Stomach (tissue), 19 donors: ENCODE measurements at places on chromosomes 3 and 15. TPM values are rescaled to one million over a fixed set of nuclear protein-coding genes. Genes with fewer than 3 reads are reported as not detected.

DNA sequence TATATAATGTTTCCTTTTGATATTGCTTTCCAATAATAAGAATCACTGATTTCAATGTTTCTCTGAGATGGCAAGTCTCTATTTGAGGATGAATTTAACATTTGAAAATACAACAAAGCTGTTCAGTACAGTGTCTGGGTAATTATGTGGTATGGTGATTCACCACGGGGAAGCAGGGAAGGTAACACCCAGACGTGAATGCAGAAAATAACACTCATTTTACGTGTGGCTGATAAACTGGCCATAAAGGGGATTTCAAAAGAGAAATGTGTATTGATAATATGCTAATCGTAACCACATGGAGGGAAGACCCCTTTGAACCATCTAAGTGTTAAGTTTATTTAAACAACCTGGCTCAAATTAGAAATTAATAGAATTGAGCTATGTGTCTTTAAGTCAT, 344.6 kb downstream of the GRM7 start:
- H3K27ac ChIP-seq, result no peak overlapping the region
- H3K4me3 ChIP-seq, result peak overlapping the region; percentile 35
- no peaks in the 10 kb centered on the region for H3K27me3 ChIP-seq
- DNase-seq, result no peak

DNA sequence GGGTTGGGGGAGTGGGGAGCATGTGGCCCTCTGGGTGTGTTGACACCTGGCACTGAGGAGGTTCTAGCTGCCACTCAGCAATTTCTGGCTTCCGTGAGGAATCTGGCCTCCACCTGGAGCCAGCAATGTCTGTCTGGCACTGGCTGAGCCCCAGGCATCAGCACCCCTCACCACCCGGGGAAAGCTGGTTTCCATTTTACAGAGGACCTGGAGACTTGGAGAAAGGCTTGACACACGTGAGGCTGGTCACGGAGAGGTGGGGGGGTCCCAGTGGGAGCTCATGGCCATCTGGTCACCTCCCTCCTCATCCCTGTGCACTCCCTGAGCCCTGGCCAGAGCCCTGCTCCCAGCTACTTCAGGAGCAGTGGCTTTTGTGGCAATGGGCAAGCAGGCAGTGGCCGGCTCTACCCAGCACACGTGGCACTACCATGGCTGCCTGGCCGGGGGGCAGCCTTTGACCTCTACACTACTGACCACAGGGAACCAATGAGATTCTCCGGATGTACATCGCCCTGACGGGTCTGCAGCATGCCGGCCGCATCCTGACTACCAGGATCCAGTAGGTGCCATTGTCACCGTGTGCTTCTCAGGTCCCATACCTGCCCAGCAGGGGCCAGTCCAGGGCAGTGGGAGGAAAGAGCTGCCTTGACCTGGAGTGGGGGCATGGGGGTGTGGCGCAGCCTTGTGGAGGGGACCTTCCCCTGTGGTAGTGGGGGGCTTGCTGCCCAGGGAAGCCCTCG, 28.5 kb downstream of the ACAD9 start:
- no peak for DNase-seq
- no peak overlapping the region for H3K4me3 ChIP-seq
- peaks cover 90% of the 10 kb centered on the region for H3K36me3 ChIP-seq
- H3K4me1 ChIP-seq, result no peaks in the 10 kb centered on the region
- H3K27ac ChIP-seq, result no peak overlapping the region

DNA sequence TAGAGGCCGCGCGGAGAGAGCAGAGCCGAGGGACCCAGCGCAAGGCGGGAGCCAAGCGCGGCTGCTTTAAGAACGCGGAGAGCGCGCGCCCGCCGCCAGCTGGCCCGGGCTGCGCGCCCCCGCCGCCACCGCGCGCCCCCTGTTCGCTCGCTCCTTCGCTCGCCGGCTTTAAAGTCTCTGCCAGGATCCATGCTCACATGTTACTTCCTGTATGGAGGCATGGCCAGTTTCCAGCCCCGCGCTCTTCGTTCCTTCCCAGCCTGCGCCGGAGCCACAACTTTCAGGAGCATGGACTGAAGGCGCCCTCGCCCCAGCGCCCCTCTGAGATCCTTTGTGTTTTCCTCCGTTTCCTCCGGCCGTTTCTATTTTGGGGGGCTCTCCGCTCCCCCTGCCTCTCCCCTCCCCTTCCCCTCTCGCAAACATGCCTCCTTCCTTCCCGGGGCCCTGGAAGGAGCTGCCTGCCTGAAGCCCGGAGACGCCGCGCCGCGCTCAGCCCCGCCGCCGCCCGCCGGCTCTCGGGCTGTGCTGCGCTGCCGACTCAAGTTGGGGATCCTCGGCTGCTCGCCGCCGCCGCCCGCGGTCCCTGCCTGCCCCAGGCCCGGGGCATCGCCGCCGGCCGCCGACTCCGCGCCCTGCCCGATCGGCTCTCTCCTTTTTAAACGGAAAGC, at the start of gene PTPRG:
Gene PTPRG, plus strand, starts transcription at position 198 of the 668 bp plus-strand sequence. CDS start 717 bp downstream, outside the sequence.
- peaks cover 34% of the 10 kb centered on the region for H3K4me1 ChIP-seq
- DNase-seq, result peak; percentile 90
- H3K4me3 ChIP-seq, result peak within 1 kb of the TSS; percentile 79

- H3K4me1 ChIP-seq, result peaks cover 22% of the 10 kb centered on the region
- DNase-seq, result no peak
- H3K27ac ChIP-seq, result no peak overlapping the region
- H3K4me3 ChIP-seq, result no peak overlapping the region
Observed at GRCh38 chr3:38646062-38646461, 3.4 kb downstream of the SCN5A start.

DNA sequence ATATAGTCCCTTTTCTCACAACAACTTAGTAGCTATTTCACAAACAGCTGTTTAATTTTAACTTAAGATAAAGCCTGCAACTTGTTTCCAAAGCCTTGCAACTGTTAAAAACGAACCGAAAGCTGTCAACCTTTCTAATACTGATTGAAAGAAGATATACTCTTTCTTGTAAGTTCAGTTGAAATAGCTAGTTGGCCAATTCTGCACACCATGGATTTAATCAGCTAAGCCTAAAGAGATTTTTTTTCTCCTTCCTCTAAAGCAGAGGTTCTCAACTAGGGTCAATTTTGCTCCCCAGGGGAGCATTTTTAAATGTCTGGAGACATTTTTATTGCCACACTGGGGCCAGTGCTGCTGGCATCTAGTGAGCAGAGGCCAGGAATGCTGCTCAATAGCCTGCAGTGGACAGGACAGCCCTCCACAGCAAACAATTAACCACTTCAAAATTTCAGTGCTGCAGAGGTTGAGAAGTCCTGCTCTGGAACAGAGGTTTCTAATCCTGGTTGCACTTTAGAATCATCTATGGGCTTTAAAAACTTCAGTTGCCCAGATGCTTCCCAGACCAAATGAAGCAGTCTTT, 26.2 kb downstream of the MINDY4B start:
- no peak for DNase-seq
- no peaks in the 10 kb centered on the region for H3K36me3 ChIP-seq
- no peak overlapping the region for H3K4me3 ChIP-seq

DNA sequence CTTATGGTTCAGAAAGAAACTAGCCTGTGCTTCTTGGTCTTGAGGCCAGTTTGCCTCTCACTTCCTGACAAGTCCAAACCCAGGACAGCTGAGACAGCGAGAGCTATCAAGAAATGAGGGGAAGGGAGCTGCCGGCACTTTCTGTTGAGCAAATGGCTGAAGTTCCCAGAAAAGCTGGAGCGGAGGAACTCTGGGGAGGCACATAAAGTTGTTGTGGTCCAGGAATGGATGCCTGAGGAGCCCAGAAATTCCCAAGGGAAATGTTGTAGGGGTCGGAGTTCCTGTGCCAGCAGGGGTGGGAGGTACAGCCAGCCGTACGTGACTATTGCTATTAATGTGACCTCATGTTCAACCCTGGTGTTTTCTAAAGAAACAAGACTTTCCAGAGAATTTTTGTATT, 98.8 kb upstream of the TNFAIP8L3 start:
- H3K27me3 ChIP-seq, result no peaks in the 10 kb centered on the region
- H3K36me3 ChIP-seq, result no peaks in the 10 kb centered on the region
- peaks cover 17% of the 10 kb centered on the region for H3K4me1 ChIP-seq
- H3K4me3 ChIP-seq, result no peak overlapping the region

DNA sequence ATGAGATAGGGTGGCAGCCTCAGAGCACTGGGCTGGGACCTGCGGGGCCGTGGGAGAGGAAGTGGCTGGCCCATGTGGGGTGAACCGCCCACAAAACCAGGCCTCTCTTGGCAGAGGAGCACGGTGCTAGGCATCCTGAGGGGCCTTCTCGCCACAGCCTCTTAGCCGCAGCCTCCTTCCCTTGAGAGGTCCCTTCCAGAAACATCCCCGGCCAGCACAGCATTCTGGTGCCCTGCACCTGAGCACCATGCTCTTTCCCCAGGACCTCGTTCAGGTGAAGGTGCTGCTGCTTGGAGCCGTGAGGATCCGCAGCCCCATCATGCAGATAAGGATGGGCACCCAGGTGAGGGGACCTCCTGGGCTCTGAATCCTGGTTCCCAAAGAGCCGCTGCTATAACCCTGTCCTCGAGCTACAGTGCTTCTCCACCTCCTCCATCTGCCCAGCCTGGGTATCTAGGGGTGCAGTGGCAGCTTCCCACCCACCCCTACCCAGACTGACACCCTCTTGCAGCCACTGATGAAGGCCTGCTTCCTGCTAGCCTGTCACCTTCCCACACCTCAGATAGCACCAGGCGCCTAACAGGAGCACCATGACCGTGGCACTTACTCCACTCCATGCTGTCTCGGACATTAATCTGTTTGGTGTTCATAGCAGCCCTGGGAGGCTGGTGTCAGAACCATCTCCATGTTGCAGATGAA, 11.2 kb upstream of the TXNRD3 start:
- H3K27me3 ChIP-seq, result peaks cover 3% of the 10 kb centered on the region
- no peak overlapping the region for H3K4me3 ChIP-seq
- no peaks in the 10 kb centered on the region for H3K4me1 ChIP-seq
- no peaks in the 10 kb centered on the region for H3K36me3 ChIP-seq

- H3K4me1 ChIP-seq, result peaks cover 11% of the 10 kb centered on the region
- H3K4me3 ChIP-seq, result no peak overlapping the region
- H3K27me3 ChIP-seq, result no peaks in the 10 kb centered on the region
- DNase-seq, result peak; percentile 68
- no peak overlapping the region for H3K27ac ChIP-seq
- no peaks in the 10 kb centered on the region for H3K36me3 ChIP-seq
Observed at GRCh38 chr3:23685541-23686258, 120.1 kb upstream of the UBE2E1 start.

GRCh38 chr15:101246391-101246790, 5.5 kb downstream of the CHSY1 start:
- H3K27me3 ChIP-seq, result no peaks in the 10 kb centered on the region
- DNase-seq, result no peak
- H3K36me3 ChIP-seq, result no peaks in the 10 kb centered on the region
- H3K4me1 ChIP-seq, result peaks cover 73% of the 10 kb centered on the region
- H3K27ac ChIP-seq, result peak overlapping the region; percentile 57

DNA sequence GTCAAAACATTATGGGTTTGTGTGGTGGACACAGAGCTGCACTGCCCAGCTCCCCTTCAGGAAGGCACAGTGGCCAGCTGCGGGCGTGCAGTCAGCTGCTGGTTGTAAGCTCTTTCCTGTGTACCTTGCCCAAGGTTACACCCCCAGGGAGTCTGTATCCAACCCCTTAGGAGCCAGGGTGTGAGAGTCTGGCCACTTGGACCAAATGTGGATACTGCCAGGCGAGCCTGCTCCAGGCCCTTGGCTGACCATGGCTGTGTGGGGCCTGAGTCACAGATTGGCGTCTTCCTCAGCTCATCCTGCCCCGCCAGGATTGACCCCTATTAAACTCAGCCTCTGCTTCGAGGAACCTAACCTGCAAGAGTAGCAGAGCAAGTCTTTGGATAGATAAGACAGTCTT, 56.9 kb downstream of the ABHD5 start:
- no peak for DNase-seq
- no peak overlapping the region for H3K4me3 ChIP-seq
- no peaks in the 10 kb centered on the region for H3K4me1 ChIP-seq
- H3K27me3 ChIP-seq, result no peaks in the 10 kb centered on the region
- H3K36me3 ChIP-seq, result no peaks in the 10 kb centered on the region

The CACNA2D3 gene
- total RNA-seq, result 3.8 TPM

The GPR62 gene
- not detected for total RNA-seq

The NME9 gene
- total RNA-seq, result not detected
